ENCODE measurements at places on chromosomes 6 and 20.

- H3K36me3 ChIP-seq: no peaks in the 10 kb centered on the region
- DNase-seq: no peak
- H3K4me1 ChIP-seq: no peaks in the 10 kb centered on the region
- H3K27me3 ChIP-seq: no peaks in the 10 kb centered on the region
Observed at GRCh38 chr6:111736005-111736608, 130.4 kb upstream of the TRAF3IP2 start.

GRCh38 chr20:32894026-32894483, 35.3 kb downstream of the EFCAB8 start:
- no peaks in the 10 kb centered on the region for H3K4me1 ChIP-seq
- no peaks in the 10 kb centered on the region for H3K27me3 ChIP-seq
- no peak overlapping the region for H3K27ac ChIP-seq
- no peak for DNase-seq

DNA sequence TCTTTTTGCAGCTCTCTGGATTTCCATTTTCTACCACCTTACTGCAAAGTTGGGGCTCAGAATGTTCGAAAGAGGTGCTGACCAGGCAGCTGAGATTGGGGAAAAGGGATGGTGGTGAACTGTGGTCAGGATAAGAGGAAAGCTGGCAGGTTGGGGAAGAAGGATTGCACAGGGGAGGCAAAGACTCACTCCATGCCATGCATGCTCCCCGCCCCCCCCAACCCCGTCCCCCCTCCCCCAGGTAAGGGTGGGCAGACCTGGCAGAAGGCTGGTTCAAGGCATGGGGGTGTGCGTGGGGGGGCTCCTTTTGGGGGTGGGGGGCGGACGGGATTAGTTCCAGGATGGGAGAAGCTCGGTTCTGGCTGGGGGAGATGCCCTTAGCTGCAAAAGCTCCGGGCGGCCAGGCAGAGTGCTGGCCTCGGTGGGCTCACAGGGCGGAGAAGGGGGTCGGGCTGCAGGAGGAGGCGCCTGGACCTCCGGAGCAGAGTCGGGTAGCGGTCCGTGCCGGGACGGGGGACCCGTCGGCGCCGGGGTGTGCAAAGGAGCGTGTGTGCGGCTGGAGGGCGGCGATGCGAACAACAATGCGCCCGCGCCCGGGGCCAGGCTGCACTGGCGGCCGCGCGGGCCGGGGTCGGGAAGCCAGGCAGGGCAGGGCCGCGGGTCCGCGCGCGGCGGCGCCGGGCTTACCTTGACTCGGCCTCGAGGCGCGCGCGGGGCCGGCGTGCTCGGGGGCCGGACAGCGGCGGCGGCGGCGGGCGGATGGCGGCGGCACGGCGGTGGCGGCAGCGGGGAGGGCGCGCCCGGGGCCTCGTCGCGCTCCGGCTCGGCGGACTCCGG, 880 bp downstream of the ADNP start:
- peak overlapping the region; percentile 90 for H3K4me3 ChIP-seq
- no peaks in the 10 kb centered on the region for H3K36me3 ChIP-seq
- no peak for DNase-seq

DNA sequence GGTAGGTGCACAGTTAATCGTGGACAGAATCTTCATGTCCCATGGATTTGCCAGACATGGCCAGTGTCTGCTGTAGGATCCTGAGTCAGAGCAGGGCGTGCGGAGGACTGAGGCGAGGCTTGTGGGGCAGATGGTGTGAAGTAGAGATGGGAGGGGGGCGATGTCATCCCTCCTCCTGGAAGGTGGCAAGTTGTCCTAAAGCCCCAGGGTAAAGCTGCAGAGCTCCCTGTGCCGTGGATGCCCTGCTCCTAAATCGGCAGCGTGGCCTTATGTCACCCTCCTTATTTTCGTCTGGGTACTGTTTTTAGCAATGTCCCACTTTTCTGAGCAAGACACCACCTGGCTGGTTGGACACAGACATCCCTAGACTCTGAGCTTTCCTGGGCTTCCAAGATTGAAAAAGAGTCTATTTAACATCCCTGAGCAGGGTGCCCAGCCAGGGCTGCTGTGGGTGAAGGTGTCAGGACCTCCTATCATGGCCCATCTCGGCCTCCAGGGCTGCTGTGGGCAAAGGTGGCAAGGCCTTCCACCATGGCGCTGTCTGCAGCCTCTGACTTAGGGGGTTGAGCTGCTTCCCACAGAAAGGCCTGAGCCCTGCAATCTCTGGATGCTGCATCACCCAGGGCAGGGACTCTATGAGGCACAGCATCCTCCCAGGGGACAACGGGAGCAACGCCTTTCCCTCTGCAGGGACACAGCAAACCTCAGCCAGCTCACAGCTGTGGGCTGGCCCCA, 145.4 kb downstream of the TTLL2 start:
- no peak for DNase-seq
- H3K27ac ChIP-seq: no peak overlapping the region
- no peaks in the 10 kb centered on the region for H3K27me3 ChIP-seq

DNA sequence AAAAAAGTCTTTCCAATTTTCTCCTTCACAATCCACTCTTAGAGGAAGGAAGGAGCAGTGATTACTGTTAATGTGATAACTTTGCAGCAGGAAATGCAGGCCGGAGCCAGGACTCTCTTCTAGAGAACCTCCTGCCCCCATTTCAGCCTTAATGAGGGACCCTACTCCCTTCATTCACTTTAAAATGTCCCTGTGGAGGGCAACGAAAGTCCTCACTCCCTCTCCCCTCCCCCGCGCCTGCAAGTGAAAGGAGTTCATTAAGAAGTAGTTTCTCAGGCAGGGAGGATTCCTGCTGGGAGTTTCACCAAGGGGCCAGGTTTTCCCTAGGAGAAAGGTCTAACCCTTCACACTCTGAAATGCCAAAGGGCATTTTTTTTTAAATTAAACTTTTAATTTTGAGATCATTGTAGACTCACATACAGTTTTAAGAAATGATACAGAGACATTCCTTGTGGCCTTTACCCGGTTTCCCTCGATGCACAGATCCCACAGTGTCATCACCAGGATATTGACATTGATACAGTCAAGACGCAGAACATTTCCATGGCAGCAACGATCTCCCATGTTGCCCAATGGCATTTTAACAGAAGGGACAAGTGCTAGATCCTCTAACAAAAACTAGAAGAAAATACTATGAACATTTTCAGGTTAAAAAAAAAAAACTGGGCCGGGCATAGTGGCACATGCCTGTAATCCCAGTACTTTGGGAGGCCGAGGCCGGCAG, 6.8 kb upstream of the COMMD7 start:
- H3K4me1 ChIP-seq: no peaks in the 10 kb centered on the region
- no peak overlapping the region for H3K27ac ChIP-seq
- no peak overlapping the region for H3K4me3 ChIP-seq
- DNase-seq: no peak

GRCh38 chr6:25147223-25147622, 132.0 kb upstream of the CARMIL1 start:
- no peak for DNase-seq
- no peak overlapping the region for H3K4me3 ChIP-seq
- no peaks in the 10 kb centered on the region for H3K4me1 ChIP-seq
- H3K36me3 ChIP-seq: no peaks in the 10 kb centered on the region

GRCh38 chr20:39823224-39823623, 861.1 kb downstream of the DHX35 start:
- H3K27me3 ChIP-seq: no peaks in the 10 kb centered on the region
- H3K27ac ChIP-seq: no peak overlapping the region

GRCh38 chr6:119256978-119257462, 92.5 kb downstream of the MAN1A1 start:
- no peaks in the 10 kb centered on the region for H3K27me3 ChIP-seq
- no peak overlapping the region for H3K27ac ChIP-seq
- DNase-seq: no peak
- no peak overlapping the region for H3K4me3 ChIP-seq
- H3K4me1 ChIP-seq: no peaks in the 10 kb centered on the region

- DNase-seq: no peak
- H3K4me1 ChIP-seq: no peaks in the 10 kb centered on the region
- H3K27ac ChIP-seq: peak overlapping the region; percentile 19
- no peaks in the 10 kb centered on the region for H3K36me3 ChIP-seq
- no peaks in the 10 kb centered on the region for H3K27me3 ChIP-seq
- H3K4me3 ChIP-seq: no peak overlapping the region
Observed at GRCh38 chr20:51678026-51678697, 90.0 kb downstream of the ATP9A start.

GRCh38 chr20:41618807-41619311, 682 bp upstream of the CHD6 start:
- H3K27me3 ChIP-seq: no peaks in the 10 kb centered on the region
- H3K4me3 ChIP-seq: peak overlapping the region; percentile 85
- H3K27ac ChIP-seq: peak overlapping the region; percentile 84
- DNase-seq: no peak
- H3K36me3 ChIP-seq: no peaks in the 10 kb centered on the region

DNA sequence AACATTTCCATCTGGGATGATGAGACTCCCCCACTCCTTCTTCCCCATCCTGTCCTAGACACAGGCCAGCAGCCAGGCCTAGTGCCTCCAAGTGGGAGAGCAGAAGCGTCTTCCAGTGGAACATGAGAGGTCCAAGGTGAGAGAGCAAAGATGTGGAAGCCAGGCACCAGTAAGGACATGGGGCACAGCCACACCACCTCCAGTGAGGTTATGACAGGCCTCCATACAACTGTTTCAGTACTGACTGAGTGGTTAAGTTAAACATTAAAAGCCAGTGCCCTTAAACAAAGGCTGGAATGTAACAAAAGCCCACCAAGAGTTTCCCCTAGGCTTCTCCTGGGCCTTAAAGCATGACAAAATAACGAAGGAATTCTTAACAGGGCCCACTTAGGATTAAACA, 5.3 kb downstream of the ZBTB24 start:
- DNase-seq: no peak
- no peaks in the 10 kb centered on the region for H3K27me3 ChIP-seq
- H3K36me3 ChIP-seq: peaks cover 21% of the 10 kb centered on the region
- H3K4me3 ChIP-seq: no peak overlapping the region

DNA sequence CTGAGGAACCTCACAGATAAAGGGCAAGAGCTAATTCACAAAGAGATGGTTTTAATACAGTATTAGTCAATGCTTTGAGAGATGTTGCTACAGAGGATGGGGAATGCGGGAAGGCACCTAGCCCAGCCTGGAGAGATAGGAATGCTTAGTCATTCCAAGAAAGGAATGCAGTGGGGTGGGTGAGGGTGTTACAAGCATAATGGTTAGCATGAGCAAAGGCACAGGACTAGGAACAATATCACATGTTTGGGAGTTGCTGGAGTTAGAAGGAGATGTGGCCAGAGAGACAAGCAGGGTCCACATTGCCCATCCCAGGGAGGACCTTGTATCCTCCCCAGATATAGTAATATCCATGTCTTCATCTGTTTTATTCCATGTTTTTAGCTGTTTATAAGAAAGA, 107.0 kb upstream of the OGFRL1 start:
- H3K4me3 ChIP-seq: no peak overlapping the region
- H3K27ac ChIP-seq: no peak overlapping the region
- no peaks in the 10 kb centered on the region for H3K27me3 ChIP-seq
- DNase-seq: no peak
- no peaks in the 10 kb centered on the region for H3K36me3 ChIP-seq

Data from esophagus squamous epithelium (tissue), 5 donors.